ENCODE measurements at places on chromosomes 4 and X. TPM values are rescaled to one million over a fixed set of nuclear protein-coding genes. Genes with fewer than 3 reads are reported as not detected.

Gene LSM6
- 34.7 TPM for total RNA-seq

Gene HEPH
- 0.20 TPM for total RNA-seq

Gene LINC00632
- 12.7 TPM for total RNA-seq

Gene PACRGL
- total RNA-seq = 19.2 TPM

Measured in endothelial cell of umbilical vein (primary cell).